ENCODE measurements at places on chromosomes 3 and 15.

DNA sequence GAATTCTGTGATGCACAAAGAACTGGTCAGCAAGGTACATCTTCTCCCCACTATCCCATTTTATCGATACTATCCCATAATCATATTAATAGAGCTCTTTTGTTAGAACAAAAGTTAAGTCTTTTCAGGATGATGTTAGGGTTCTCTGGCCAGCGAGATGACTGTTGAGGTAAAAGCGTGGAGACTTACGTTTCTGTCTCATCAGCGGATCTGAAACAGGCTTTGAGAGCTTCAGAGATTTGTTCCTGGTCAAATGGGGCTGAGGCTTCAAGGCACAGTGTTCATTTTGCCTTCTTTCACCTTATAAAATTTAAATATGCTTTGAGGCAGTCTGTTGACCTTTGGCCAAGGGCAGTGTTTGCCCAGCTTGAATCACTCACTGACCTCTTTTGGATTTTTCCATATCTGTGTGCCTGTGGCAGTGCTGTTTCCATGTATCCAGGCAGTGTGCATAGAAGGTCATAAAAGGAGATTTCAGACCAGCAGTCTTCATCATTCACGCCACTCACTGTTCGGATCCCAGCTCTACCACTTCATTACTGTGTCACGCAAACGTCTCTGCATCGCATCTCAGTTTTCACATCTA lies 3.1 kb downstream of the ADAMTSL3 start:
- DNase-seq, result no peak

GRCh38 chr3:134464689-134465365 lies 21.0 kb downstream of the ANAPC13 start:
- no peak for DNase-seq

- DNase-seq, result no peak
These were observed 19.4 kb downstream of the RBP1 start for GRCh38 chr3:139519998-139520737.

DNA sequence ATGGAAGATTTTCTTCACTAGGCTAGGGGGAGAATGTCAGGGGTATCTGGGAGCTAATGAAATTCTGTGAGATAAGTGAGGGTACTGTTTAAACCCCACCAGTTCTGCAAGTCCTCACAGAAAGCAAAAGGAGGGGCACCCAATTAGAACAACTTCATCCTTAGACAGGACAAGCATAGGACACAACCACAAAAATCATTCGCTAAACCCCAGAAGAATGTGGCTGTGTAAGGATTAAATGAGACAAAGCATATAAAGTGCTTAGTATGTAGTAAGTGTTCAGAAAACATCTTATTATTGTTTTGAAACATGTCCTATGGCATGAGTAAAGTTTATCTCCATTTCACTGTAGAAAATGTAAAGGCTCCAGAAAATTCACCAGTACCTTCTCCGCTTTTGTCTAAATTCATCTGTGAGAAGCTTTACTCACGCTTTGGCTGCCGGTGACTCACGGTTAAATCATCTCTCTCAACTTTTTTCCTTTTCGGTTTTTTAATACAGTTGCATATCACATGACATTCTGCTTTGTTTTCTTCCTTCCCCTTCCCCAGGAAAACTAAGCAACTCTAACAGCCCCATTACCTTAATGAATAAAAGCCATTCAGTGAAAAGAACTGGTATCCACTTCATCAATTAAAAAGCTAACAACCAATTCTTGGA lies 1.7 kb downstream of the CLRN1 start:
- no peak for DNase-seq

DNA sequence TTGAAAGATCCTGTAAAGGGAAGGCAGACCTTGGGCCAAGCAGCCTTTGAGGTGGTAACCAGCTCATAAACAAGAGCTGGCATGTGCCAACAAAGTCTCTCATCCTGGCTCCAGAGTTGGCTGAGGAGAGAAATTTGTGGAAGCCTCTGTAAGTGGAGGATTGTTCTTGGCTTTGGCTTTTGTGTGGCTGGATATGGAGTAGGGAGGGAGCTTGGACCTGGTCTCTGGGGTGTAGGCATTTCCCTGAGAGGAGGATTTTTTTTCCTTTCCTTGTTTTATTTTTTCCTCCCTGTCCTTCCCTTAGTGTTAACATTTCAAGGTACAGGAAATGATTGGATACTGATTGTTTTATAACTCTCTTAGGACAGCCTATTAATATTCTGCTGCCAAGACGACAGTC lies 60.8 kb downstream of the ZNF609 start:
- DNase-seq, result no peak

- peak; percentile 47 for DNase-seq
These were observed at the start of gene PLCL2 for GRCh38 chr3:16884748-16885592. Gene PLCL2 (plus strand): TSS chr3:16884955. CDS start chr3:16885040, 85 bp downstream.

GRCh38 chr15:64665179-64665578 lies 110.2 kb downstream of the RBPMS2 start:
- DNase-seq, result no peak

DNA sequence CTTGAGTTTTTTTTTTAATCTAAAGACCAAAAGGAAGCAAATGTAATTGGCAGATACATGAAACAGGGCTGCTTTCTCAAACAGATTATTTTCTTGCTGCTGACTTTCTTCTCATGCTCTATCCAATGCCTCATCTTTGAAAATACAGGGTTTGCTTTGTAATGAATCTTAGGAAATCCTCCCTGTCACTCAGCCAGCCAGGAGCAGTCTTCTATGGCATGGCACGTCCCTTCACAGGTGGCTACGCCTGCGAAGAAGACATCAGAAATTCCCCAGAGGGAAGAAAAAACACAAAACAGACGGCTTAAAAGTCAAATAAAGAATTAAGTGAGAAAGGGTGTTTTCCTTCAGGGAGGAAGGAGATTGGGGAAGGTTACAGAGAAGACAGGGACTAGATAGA lies 242.5 kb downstream of the IGSF11 start:
- no peak for DNase-seq

DNA sequence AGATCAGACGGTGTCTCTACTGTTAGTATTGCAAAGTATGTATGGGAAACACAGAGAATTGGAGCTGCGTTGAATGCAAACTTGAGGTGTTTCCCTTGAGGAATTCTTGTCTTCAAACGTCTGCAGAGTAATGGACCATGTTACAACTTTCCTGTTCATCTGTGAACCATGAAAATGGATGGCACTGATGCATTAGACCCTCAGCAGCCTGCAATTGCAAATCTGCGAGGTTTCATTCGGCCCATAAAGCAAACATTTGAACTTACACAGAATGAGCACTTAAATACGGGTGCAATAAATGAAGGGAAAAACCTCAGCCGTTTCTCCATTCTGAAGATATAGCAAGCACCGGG lies 49.7 kb downstream of the LRRN1 start:
- no peak for DNase-seq

DNA sequence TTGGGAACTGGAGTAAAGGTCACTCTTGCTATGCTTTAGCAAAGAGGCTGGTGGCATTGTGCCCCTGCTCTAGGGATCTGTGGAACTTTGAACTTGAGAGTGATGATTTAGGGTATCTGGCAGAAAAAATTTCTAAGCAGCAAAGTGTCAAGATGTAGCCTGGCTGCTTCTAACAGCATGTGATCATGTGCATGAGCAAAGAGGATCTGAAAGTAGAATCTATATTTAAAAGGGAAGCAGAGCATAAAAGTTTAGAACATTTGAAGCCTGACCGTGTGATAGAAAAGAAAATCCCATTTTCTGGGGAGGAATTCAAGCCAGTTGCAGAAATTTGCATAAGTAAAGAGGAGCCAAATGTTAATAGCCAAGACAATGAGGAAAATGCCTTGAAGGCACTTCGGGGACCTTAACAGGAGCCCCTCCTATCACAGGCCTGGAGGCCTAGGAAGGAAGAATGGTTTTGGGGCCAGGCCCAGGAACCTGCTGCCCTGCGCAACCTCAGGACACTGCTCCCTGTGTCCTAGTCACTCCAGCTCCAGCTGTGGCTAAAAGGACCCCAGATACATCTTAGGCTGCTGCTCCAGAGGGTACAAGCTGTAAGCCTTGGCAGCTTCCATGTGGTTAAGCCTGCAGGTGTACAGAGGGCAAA lies 212.2 kb upstream of the LINGO1 start:
- DNase-seq, result no peak

GRCh38 chr3:137259701-137260100 lies 301.9 kb downstream of the IL20RB start:
- no peak for DNase-seq

DNA sequence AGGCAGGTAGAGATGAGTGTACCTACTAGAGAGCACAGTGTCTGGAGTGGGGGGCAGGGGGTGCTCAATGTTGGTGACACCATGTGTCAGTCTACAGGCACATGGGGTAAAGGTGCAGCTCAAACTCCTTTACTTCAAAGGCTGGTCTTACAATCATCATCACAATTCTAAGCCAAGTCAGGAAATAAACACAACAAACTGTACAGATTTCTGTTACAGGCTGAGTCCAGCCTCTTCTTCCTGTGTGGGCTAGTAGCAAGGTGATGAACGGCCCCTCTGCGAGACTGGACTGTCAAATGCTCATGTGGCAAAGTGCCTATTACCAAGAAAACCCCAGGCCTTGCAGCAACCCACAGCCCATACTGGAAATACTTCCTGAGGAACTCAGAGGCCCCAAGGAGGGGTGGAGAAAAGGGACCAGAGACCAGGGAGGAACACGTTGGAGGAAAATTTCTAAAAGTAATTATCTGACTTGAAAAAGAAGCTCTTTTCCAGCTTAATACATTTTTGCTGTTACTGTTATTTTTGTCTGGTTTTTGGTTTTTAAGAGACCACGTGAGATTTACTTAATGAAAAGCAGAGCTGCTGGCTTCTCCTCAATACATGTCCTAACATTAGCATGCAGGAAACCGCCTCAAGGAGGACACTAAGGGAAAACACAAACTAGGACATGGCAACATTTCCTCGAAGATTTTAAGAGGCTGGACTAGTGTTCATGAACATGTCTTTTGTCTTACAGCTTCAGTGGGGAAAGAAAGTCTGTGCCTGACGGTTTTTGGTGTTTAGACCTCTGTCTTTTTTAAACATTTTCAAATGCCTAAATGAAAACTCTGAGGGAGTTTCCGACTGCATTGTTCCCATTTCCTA lies 29.5 kb downstream of the TBC1D2B start:
- DNase-seq, result no peak
